Thyroid gland (tissue), 4 donors: ENCODE measurements at places on chromosomes 16 and 17. TPM values are rescaled to one million over a fixed set of nuclear protein-coding genes. Genes with fewer than 3 reads are reported as not detected.
A peak's percentile ranks its signal among the peaks of the same experiment; 100 is the strongest.

SULT1A2 gene
- total RNA-seq = 17.7 TPM

DNA sequence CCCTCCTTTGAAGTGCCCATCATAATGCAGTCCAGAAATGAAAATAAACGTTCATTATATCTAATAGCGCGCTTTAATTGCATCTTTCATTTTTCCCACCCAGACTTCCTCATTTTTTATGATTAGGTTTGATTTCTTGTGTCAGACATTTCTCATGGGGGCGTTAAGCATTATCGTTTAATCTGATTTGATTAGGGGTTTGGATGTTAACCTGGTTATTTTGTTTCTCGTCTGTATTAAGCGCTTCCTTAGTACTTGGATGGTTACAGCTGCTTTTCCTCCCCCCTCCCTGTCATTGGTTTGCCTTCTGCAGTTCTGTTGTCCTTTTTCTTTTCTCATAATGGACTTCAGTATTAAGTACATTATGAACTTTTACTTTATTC is 540 bp downstream of the MFSD11 start:
- H3K4me1 ChIP-seq = peaks cover 31% of the 10 kb centered on the region
- peaks cover 26% of the 10 kb centered on the region for H3K36me3 ChIP-seq
- no peaks in the 10 kb centered on the region for H3K27me3 ChIP-seq
- DNase-seq = no peak
- peak overlapping the region; percentile 92 for H3K27ac ChIP-seq

DNA sequence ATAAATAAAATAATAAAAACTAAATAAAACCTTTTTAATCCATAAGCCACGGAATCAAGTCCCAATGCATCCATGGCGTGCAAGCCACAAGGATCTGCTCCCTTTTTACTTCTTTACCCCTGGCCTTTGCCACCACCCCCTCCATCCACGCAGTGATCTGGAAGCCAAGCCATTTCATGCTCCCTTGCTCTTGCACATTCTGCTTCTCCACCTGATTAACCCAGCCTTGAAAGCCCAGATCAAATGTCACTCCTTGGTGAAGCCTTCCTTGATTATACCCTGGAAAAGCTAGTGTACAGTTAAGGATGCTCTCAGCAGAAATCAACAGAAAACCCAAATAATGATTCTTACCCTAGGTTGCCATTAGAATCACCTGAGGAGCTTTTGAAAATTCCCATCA is 9.9 kb downstream of the LRRC3C start:
- H3K36me3 ChIP-seq = no peaks in the 10 kb centered on the region
- H3K4me3 ChIP-seq = no peak overlapping the region
- no peaks in the 10 kb centered on the region for H3K27me3 ChIP-seq
- no peak overlapping the region for H3K27ac ChIP-seq
- no peaks in the 10 kb centered on the region for H3K4me1 ChIP-seq

GRAP gene
- total RNA-seq = 19.8 TPM

- H3K36me3 ChIP-seq = peaks cover 23% of the 10 kb centered on the region
- peak overlapping the region; percentile 79 for H3K4me3 ChIP-seq
- DNase-seq = no peak
- no peaks in the 10 kb centered on the region for H3K27me3 ChIP-seq
- H3K4me1 ChIP-seq = peaks cover 46% of the 10 kb centered on the region
Measured at GRCh38 chr17:50864747-50865059, 1.5 kb downstream of the TOB1 start.

GRCh38 chr17:48596000-48596734 is 2.6 kb upstream of the HOXB5 start:
- no peak overlapping the region for H3K27ac ChIP-seq
- DNase-seq = no peak
- no peak overlapping the region for H3K4me3 ChIP-seq

RNF135 gene
- total RNA-seq = 31.7 TPM

SLC16A5 gene
- 24.1 TPM for total RNA-seq

DNA sequence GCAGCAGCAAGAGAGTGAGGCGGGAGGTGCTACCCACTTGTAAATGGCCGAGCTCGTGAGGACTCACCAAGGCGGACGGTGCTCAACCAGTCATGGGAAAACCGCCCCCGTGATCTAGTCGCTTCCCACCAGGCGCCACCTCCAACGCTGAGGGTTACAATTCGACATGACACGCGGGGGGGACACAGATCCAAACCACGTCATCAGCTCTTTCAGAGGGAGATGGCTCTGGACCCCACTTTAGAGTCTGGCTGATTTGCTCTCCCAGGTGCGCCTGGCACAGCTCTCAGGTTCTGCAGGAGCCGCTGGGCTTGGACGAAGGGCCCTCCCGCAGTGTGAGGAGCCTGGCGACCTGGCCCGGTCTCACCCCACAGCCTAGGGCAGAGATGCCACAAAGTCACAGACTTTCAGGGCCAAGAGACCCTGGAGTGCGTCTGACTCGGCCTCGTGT is 21.1 kb upstream of the DOC2B start:
- no peak for DNase-seq
- H3K4me3 ChIP-seq = no peak overlapping the region
- no peaks in the 10 kb centered on the region for H3K27me3 ChIP-seq
- no peaks in the 10 kb centered on the region for H3K36me3 ChIP-seq
- H3K4me1 ChIP-seq = peaks cover 6% of the 10 kb centered on the region

GRCh38 chr17:36500745-36501225 is 14.3 kb downstream of the ZNHIT3 start:
- no peak overlapping the region for H3K4me3 ChIP-seq
- no peak for DNase-seq
- H3K4me1 ChIP-seq = no peaks in the 10 kb centered on the region
- no peaks in the 10 kb centered on the region for H3K27me3 ChIP-seq

KRT40 gene
- not detected for total RNA-seq

GRCh38 chr16:57883953-57884654 is 81.8 kb upstream of the KIFC3 start:
- no peak for DNase-seq
- no peaks in the 10 kb centered on the region for H3K36me3 ChIP-seq
- H3K27ac ChIP-seq = no peak overlapping the region
- no peak overlapping the region for H3K4me3 ChIP-seq
